ENCODE measurements at places on chromosomes 6 and 20.

- DNase-seq, result no peak
Observed at GRCh38 chr20:1995531-1996310, 1.9 kb upstream of the PDYN start.

DNA sequence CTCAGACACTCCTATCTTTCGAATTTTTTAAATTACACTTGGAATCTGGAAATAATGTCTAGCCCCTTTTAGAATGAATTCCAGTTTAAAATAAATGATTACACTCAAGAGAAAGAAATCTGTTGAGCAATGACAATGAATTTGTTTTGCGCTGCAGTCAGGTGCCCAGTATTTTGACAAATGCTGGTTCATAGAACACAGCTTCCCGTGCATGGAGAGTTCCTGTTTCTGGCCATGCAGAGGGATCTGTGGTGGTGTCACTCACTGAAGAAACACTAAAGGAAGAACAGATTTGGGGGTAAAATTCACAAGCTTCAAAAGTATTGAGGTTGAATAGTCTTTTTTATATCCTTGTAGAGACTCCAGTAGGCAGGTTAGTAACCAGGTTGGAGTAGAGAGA, 113.4 kb upstream of the CEP85L start:
- DNase-seq, result no peak

- DNase-seq, result no peak
Observed at GRCh38 chr20:45010399-45010828, 44.1 kb downstream of the STK4 start.

DNA sequence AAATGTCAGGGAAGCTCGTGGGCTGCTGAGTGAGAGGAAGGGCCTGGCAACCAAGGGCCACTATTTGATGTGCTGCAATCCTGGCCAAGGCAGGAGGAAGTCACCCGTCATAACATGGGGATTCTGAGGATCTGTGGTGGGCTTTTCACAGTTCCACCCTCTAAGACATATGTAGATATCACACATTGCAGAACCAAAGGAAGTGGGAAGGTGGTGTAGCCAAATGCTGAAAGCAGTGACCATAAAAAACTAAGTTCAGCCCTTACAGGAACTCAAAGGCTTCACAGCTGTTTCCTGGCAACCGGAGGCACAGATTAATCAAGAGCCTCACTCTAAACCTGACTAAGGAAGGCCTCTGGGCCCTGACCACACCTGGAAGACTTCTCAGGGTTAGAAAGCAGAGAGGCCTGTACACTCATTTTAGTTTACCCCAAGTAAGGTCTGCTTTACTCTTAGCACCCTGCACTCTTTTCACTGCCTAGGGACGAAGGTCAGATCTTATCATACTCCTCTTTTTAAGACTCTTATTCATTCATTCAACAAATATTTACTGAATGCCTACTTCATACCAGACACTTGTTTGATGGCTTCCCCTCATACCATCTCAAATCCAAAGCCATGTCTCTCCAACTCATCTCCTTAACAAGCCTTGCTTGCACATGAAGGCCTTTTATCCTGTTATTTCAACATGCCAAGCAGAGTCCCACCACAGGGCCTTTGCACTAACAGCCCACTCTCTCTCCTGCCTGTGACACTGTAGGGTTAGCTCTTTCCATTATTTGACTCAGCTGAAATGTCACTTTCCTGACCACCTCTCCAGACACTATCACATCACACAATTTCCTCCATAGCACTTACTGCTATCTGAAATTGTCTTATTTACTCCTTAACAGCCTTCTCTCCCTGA, 2.6 kb downstream of the UBE2V1 start:
- no peak for DNase-seq

GRCh38 chr20:12849225-12849910, 159.4 kb upstream of the SPTLC3 start:
- DNase-seq, result no peak

- no peak for DNase-seq
Observed at GRCh38 chr20:32655903-32656512, 17.7 kb downstream of the C20orf203 start.

DNA sequence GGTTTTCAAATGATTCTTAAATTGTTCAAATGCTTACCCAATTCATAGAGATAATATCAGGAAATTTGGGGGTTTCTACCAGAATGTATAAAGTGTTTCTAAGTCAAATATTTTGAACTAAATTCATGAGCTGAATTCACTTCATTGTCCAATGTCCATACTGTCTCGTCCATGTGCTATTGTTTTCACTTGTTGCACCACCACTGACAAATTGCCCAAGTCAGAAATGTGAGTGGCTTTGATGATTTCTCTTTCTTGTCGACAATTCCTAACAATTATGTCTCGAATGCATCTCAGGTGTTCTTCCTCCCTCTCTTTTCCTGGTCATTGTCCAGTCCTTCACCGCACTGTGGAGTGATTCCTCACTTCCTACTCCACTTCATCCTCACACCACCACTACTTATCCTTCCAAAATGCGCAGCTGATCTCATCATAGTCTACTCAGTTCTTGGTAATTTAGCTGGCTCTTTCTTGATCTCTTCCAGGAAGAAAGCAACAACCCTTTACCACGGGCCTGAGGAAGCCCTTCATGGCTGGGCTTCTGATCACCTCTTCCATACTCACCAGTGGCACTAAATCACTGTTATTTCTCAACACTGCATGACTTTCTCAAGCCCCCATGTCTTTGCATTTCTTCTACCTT, 161.1 kb downstream of the FOXA2 start:
- DNase-seq, result no peak

DNA sequence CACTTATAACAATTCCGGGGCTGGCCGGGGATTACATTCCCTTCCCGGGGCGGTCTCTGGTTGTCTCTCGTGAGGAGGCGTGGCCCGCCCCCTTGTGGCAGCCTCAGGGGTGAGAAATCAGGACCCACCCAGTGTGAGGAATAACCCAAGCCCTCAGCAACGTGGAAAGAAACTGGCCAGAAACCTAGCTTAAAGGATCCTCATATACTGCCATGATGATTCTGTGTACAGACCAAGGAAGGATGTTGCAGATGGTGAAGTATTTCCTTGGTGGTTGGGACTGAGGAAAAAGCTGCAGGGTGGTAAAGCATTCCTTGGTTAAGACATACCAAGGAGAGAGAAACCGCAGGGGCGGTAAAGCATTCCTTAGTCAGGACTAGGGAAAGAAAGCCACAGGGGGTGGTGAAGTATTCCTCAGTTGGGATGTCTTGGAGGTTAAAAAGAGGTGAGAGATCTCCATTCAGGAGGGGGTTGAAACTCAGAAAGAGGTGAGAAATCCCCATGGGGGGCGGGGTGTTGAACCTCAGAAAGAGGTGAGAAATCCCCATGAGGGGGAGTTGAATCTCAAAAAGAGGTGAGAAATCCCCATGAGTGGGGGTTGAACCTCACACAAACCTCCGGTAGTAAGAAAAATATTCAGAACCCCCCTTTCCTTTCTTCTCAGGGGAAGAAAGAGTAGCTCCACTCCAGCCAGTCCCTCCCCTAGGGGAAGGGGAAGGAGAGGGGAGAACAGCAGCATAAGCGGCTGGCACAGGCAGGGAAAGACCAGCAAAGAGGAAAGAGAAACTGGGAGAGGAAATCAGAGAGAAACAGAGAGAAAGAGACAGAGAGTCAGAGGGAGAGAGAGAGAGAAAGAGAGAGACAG, 238.1 kb downstream of the RNGTT start:
- peak; percentile 30 for DNase-seq

DNA sequence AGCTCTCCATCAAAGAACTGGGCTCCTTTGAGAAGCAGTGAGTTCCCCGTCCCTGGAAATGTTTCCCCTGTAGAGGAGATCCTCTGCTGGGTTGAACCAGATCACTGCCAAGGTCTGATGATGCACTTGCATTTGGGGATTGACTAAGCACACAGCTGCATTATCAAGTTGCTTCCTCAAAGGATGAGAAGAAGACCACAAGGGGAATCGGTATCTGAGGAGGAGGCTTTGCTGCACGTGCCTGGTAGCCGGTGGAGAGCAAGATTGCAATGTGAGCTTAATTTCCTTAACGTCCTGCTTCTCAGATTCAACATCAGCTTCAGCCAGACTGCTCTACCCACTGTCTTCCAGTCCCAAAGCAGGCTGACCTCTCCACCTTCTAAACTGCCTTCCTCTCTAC, 128.8 kb upstream of the STMND1 start:
- DNase-seq, result no peak
